Skin of body (tissue), 3 donors: ENCODE measurements at places on chromosomes 13 and 19.

- no peak for DNase-seq
Observed at GRCh38 chr19:16290692-16291091, 33.9 kb upstream of the KLF2 start.

- DNase-seq, result no peak
Observed at GRCh38 chr13:97100821-97101220, 106.5 kb upstream of the OXGR1 start.

DNA sequence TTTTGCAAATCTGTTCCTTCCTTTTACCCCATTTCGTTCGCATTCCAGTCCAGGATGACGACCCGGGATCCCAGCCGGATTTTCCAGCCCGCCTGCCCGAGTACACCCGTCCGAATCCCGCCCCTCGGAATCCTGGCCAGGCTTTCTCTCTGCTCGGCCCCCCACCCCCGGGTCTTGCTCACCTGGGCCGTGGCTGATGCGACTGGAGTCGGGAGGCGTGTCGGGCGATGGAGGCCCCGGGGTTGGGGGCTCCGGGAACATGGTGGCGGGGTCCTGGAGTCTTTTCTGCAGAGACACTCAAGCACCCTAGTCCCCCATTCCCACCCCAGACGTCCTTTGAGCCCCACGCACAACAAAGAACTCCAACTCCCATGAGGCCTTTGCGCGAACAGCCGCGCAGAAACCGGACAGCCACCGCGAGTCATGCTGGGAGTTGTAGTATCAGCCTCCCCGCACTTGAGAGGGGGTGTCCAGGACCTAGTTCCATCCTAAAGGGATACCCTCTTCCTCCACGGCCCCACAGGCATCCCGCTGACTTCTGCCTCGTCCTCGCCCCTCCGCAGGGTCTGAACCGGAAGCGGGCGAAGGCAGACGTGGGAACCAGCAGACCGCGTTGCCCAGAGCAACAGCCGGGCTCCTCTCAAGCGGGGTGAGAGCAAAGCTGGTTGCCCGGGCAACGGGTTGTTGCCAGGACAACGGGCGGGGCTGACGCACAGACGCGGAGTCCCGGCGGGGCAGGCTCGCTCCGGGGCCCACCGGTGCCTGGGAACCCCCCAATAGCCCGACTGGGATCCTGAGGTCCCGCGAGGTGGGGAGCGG is 1.1 kb downstream of the SYT5 start:
- no peak for DNase-seq

DNA sequence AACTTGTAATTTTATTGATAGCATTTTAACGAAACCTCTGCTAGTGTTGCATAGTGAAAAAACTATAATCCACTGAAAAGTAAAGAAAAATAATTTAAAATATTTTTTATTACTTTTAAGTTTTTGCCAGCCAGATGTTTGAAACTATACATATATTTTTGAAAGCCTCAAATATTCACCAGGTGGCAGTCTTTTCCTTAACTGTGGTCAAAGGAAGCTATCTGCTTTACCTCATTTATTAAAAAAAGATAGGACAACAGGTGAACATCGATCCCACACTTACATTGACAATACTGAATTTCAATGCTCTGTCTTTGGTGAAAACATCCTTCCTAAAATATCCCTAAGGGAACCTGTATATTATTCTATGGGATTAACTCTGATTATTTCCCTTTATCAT is 100.5 kb downstream of the TRPC4 start:
- DNase-seq, result no peak

DNA sequence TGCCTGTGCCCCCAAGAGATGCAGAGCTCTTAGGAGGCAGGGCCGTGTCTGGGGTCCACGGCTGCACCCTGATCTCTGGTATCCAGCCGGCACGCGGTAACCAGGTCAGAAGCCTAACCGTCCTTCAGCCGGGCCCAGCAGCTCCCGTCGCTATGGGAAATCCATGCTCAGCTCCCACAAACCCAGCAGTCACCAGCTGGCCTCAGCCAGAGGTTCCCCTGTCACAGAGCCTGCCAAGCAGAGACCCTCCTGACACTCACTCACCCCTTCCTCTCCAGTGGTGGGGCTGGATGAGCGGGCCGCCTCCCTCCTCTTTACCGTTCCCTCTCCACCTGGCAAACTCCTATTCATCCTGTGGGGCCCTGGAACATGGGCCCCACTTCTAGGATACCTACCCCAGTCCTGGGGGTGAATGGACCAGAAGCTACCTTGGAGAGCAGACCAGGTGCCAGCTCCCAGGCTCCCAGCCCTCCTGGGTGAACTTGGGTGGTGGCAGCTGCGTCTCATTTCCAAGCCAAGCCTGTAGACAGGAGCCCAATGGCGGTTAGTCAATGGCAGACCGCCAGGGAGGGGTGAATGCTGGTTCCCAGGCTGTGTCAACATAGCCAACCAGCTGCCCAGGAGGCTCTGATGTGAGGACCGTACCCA is 21.4 kb upstream of the TCF3 start:
- no peak for DNase-seq

DNA sequence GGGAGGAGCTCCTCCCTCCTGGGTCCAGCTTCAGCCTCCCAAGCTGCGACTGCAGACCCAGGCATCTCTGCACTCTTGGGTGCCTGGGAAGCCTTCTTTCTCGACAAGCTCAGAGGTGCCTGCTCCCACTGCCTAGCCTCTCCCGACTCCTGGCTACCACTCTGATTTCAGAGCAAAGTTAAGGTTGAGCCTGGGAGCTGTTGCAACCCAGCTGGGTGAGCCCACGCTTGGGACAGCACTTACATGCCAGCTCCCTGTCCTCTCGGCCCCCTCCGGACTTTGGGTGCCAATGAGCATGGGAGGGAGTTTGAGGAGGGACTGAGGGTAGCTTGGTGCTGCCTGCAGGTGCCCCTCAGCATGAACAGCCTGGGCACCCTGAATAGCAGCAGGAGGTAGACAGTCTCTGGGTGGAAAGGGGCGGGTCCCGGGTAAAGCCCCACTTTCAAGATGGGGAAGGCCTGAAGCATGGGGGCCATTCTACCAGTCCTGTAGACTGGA is 1383.4 kb upstream of the PCDH20 start:
- DNase-seq, result no peak
